GM03348 (cell line): ENCODE measurements at places on chromosomes 2 and 18.
A peak's percentile ranks its signal among the peaks of the same experiment; 100 is the strongest.

DNA sequence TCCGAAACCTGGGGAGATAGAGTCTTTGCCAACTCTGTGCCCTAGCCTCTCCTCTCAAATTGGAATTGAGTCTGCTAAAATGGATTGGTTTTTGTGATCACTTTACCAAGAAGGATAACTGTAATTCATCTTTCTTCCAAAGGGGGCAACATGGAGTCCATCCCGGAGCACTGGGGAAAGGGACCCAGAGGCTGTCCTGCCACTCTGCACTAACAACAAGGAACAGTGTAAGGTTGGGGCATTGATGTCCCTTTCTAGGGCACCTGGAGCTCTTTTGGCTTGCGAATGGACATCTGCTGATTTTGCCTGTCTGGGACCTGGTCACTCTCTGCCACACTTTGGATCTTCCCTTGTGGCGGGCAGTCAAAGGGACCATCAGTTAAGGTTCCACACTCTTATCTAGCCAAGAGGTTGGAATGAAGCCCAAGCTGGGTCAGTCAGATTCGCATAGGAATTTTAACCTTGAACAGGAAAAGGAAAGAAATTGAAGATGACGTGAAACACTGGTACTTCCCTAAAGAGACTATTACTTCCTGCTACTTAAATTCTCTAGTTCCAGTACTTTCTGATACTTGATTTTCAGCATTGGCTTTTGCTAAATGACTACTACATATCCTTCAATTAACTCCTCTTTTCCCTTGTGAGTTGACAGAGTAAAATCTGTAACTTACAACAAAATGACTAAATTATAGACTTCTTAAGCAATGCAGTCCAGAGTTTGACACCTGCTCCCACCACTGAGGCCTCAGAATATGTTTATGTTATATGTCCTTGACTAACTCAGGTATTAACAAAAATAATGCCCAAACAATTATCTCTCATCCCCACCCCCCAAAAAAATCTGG is 64.7 kb upstream of the KLF7 start:
- DNase-seq: no peak

DNA sequence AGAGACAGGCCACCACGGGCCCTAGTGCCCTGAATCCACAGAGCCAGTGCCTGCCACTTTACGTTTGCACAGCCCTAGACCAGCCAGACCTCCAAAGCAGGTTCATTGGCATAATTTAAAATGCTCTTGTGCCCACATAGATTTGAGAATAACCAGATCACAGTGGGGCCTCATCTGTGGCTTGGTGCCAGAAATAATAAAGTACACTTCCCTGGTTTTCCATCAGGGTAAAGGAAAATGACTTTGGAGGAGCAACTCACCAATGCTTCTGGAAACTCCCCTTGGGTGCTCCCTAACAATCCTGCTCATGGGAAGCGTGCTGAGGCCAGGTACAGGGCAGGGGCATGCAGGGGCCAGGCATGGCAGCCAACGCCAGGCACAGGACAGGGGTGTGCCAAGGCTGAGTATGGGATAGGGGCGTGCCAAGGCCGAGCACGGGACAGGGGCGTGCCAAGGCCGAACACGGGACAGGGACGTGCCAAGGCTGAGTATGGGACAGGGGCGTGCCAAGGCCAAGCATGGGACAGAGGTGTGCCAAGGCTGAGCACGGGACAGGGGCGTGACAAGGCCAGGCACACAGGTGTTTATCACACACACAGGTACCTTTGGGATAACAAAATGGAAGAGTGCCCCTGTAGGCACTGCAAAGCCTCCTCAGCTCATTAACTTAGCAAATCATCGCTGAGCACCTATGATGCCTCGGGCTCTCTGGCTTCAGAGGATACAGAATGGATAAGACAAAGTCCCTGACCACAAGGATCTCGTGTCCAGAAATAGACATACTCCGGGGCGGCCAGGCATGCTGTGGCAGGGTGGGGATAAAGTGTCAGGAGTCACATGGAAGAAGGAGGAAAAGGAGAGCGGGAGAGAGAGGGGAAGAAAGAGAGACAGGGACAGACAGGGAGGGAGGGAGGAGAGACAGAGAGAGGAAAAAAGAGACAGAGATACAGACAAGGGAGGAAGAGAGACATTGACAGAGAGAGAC is 334.7 kb downstream of the EIPR1 start:
- no peak for DNase-seq

- no peak for DNase-seq
These were observed 515.5 kb upstream of the MYT1L start for GRCh38 chr2:2846332-2847208.

- no peak for DNase-seq
These were observed 22.1 kb upstream of the CNGA3 start for GRCh38 chr2:98324181-98324580.

DNA sequence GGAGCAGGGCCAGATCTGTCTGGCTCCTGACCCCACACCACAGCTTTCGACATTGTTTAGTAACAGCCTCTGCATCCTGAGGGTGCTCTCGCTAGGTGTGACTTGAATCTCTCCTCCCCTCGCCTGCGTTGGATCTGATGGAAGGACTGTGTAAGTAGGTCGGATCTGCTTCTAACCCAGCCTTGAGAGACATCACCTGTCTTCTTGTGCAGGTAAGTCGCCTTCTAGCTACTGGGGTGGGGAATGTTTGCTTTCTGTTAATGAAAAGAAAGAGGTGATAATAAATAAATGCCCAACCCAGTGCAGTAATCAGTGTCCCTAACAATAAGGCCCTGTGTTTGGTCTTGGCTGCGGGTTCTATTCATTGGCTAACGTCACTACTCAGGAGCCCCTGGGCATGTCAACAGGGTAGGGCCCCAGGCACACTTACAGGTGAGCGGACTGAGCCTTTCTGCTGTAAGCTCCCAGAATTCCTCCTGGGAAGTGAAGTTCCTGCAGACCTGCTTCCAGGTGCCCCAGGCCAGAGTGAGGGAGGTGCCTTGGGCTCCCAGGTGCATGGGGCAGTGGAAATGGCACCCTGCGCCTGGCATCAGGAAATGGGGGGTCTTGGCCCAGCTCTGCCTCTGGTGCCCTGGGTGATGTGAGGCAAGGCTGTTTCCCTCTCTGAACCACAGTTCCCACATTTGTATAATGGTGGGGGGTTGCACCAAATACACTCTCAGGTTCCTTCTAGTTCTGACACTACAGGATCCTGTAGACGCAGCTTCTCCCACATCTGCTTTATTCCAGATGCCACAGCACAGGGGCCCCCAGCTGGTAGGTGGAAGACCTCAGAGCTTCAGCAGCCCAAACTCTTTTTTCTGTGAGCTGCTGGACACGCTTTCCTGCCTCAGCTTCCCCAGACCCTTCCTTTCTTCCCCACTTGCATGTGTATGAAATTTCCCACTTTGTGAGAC is 11.2 kb upstream of the FOSL2 start:
- DNase-seq: no peak

- peak; percentile 18 for DNase-seq
These were observed 3.2 kb downstream of the XPO1 start for GRCh38 chr2:61534926-61535325.

DNA sequence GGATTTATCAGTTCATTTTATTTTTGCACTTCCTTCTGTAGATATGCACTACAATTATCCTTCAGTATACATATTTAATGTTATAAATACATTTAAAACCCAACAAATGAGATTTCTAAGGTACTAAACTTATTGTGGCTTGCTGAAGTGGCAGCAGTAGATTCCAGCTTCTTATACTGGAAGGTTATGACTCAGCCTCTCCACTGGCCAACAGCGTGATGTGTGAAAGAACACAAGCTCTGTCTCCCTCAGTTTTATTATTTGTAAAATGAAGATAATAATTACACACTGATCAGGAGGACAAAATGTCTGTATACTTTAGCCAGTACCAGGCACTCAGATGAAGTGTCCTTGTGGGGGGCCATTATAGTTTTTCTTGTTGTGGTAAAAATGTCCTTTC is 1147.1 kb downstream of the CNTNAP5 start:
- DNase-seq: no peak

- no peak for DNase-seq
These were observed 67.7 kb downstream of the DNMT3A start for GRCh38 chr2:25273985-25274535.

- no peak for DNase-seq
These were observed 310.8 kb downstream of the TGIF1 start for GRCh38 chr18:3760741-3761140.

- no peak for DNase-seq
These were observed 185.5 kb upstream of the DOK6 start for GRCh38 chr18:69215161-69215560.

- no peak for DNase-seq
These were observed 444.1 kb downstream of the XIRP2 start for GRCh38 chr2:167332358-167332757.

GRCh38 chr18:72207280-72207679 is 336.9 kb downstream of the CBLN2 start:
- DNase-seq: no peak

- no peak for DNase-seq
These were observed 21.0 kb upstream of the USP14 start for GRCh38 chr18:137327-137726.

DNA sequence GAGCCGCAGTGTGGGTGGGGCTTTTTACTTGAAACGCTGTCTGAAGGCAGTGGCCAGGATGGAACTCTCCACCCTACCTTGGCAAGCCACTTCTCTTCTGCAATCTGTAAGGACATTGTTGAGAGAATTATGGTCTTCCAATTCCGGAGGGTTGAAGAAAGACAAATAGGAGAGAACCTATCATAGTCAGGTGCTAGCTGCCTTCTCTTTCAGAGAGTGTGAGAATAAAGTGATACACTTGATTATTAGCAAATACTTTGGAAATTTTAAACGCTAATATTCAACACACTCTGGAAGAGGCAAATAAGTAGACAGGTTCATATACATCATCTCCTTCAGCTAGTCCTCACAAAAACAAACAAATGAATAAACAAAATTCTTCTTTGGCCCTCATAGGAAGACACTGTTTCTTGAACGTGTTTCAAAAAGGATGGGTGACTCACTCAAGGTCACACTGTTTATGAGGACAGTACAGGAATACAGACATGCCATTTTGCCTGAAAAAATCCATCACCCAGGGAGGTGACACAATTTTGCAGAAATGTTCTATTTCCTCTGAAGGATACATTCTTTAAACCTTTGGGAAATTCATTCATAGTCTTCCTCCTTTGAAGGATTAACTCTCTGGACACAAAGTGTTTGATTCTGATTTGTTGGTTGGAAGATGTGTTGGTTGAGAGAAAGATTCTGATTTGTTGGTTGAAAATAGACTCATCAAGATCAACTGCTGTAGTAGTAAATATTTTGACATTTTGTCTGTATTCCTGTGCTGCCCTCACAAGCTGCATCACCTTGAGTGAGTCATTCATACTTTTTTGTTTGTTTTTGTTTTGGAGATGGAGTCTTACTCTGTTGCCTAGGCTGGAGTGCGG is 2.2 kb upstream of the IL1RN start:
- no peak for DNase-seq

DNA sequence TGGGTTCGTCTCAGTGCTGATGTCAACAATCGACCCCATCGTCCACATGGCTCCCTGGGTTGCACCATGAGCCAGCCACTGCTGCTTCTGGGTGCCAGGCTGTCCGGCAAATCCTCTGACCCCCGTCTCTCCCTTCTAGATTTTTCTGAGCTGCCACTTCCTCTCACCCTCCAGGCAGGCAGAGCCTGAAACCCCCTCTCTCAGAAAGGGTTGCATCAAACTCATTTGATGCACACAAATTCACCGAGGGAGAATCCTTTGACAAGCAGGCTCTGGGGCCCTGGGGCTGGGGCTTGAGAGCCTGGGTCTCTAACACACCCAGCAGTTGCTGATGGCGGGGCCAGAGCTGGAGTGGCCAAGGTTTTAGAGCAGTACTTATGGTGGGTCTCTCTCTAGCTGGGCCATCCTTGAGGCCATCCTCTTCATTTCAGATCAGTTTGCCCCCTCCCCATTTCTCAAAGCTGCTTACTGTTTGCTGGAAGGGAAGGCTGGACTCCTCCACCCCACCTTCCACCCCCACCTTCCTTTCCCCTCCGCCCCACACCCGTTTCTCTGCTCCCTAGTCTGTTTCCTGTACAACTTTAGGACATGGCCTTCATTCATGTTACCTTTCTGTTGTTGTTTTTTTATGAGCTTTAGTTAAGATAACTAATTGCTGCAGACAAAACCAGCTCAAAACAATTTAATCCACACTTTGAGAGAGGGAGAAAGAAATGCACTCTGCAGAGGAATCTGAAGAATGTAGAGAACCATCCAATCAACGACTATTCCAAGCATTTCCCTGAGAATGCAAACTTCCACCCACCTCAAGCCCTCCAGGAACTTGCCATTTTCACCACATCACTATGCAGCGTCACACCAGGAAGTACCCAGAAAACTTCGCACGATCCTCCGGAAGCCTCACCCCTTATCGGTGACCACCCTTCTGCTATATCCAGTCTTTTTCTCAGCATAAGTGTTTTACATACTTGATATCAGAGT is 69.5 kb downstream of the ARL4C start:
- peak; percentile 89 for DNase-seq

DNA sequence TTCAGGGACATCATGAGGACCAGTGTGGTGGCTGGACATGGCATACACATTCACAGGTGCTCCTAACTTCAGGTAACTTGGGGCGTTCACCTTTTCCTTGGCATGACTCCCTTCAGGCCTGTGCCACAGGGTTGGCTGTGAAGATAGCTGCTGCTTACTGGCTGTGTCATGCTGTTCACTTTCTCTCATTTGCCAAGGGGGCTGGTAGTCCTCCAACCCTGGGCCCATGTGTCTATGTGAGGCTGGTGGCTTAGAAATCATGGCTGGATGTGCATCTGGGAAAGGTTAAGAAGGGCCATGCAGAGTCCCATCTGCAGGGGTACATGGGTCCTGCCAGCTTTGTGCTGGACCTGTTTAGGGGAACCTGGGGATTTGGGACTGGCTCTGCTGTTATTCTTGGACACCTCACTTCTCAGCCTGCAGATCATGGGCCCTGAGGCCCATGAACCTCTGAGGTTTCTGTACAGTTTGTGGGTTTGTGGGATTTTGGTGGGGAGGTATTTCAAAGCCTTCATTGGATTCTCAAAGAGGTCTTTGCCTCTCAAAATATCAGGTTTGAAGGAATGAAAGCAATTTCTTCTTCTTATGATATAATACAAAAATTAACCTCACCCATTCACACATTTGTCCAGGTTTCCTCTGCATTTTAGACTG is 62.9 kb downstream of the FHOD3 start:
- no peak for DNase-seq

- DNase-seq: no peak
These were observed 694.5 kb downstream of the ADCYAP1 start for GRCh38 chr18:1599196-1599595.

DNA sequence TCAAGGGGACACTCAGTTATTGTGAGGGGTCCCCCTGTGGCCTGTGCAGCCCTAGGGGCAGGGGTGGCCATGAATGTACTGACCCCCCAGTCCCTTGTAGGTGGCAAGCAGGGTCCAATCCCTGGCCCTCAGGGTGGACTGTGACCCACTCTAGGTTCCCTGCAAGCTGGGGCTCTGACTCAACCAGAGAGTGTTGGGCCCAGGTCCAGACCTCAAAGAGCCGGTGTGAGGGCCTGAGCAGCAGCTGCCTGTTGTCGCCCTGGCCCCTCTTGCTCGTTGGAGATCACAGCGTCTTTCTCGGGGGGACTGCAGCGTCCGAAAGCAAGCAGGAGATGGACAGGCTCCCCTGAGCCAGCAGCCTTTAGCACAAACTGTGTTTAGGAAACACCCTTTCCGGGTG is 66.8 kb upstream of the ATG16L1 start:
- DNase-seq: no peak
